Heart left ventricle (tissue), 16 donors: ENCODE measurements at places on chromosomes 12 and 14. TPM values are rescaled to one million over a fixed set of nuclear protein-coding genes. Genes with fewer than 3 reads are reported as not detected.

Gene ESPL1
- polyA plus RNA-seq, result 0.15 TPM

Gene SCNN1A
- polyA plus RNA-seq, result 0.11 TPM

Gene KLRC3
- polyA plus RNA-seq, result not detected

Gene PSME2
- polyA plus RNA-seq, result 90.4 TPM

Gene LPAR5
- polyA plus RNA-seq, result 4.7 TPM

Gene KIF26A
- polyA plus RNA-seq, result 8.0 TPM

Gene BCL2L14
- polyA plus RNA-seq, result not detected

Gene SYNE2
- polyA plus RNA-seq, result 148 TPM

Gene SLC25A21
- 0.23 TPM for polyA plus RNA-seq

Gene KLHL33
- polyA plus RNA-seq, result 0.61 TPM

Gene KRT82
- polyA plus RNA-seq, result not detected

Gene NTN4
- 23.9 TPM for polyA plus RNA-seq

Gene CIT
- 0.26 TPM for polyA plus RNA-seq

Gene FGF23
- polyA plus RNA-seq, result 0.04 TPM

Gene TMEM229B
- polyA plus RNA-seq, result 1.2 TPM

Gene SERPINA5
- 2.7 TPM for polyA plus RNA-seq

Gene HSPA2
- polyA plus RNA-seq, result 3.2 TPM

Gene DEPDC4
- polyA plus RNA-seq, result 1.1 TPM

Gene TAS2R9
- polyA plus RNA-seq, result not detected

Gene KERA
- not detected for polyA plus RNA-seq

Gene MGP
- 336 TPM for polyA plus RNA-seq

Gene CCDC197
- polyA plus RNA-seq, result 0.23 TPM

Gene TMTC1
- polyA plus RNA-seq, result 8.8 TPM

Gene MMP14
- 18.9 TPM for polyA plus RNA-seq

Gene KITLG
- 4.2 TPM for polyA plus RNA-seq

Gene CPNE8
- 4.5 TPM for polyA plus RNA-seq

Gene PKP2
- 111 TPM for polyA plus RNA-seq

Gene KRT74
- not detected for polyA plus RNA-seq

Gene KRT6B
- not detected for polyA plus RNA-seq

Gene PTMS
- polyA plus RNA-seq, result 274 TPM

Gene CLEC4E
- polyA plus RNA-seq, result 0.72 TPM

Gene CAPZA3
- polyA plus RNA-seq, result not detected

Gene C1QL4
- polyA plus RNA-seq, result not detected

Gene SDSL
- polyA plus RNA-seq, result 3.3 TPM

Gene AMIGO2
- 1.4 TPM for polyA plus RNA-seq

Gene CLEC14A
- polyA plus RNA-seq, result 20.6 TPM

Gene TPH2
- polyA plus RNA-seq, result not detected

Gene CRACR2A
- polyA plus RNA-seq, result 3.1 TPM

Gene P2RX2
- not detected for polyA plus RNA-seq

Gene CATSPERB
- polyA plus RNA-seq, result 0.04 TPM

Gene NKX2-1
- not detected for polyA plus RNA-seq

Gene ALX1
- not detected for polyA plus RNA-seq

Gene POTEG
- polyA plus RNA-seq, result not detected

Gene SERPINA9
- not detected for polyA plus RNA-seq

Gene DCN
- 397 TPM for polyA plus RNA-seq

Gene HNF1A
- not detected for polyA plus RNA-seq

Gene HCAR3
- polyA plus RNA-seq, result not detected

Gene UNG
- 14.5 TPM for polyA plus RNA-seq

Gene MYO1A
- polyA plus RNA-seq, result 0.19 TPM

Gene RNASE1
- polyA plus RNA-seq, result 199 TPM

Gene ACRBP
- 0.60 TPM for polyA plus RNA-seq

Gene AEBP2
- polyA plus RNA-seq, result 11.7 TPM
